ENCODE measurements at places on chromosomes 1 and 21.

DNA sequence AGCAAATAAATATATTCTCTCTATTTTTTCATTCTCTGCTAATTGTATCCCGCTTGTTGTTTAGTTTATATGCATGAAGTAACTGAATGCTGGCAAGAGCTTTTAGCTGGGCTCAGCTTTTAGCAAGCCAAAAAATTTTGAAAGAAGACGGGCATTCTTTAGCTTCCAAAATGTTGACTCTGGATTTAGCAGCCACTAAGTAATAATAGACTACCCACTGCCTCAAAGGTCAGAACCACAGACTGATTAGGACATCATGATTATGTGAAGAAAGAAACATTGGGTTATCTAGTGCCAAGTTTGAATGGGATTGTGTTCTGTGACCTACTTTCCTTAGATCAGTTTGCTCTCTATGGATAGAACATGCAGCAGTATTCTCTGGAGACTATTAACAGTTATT, 80.3 kb upstream of the DPH5 start:
- no peak for DNase-seq

DNA sequence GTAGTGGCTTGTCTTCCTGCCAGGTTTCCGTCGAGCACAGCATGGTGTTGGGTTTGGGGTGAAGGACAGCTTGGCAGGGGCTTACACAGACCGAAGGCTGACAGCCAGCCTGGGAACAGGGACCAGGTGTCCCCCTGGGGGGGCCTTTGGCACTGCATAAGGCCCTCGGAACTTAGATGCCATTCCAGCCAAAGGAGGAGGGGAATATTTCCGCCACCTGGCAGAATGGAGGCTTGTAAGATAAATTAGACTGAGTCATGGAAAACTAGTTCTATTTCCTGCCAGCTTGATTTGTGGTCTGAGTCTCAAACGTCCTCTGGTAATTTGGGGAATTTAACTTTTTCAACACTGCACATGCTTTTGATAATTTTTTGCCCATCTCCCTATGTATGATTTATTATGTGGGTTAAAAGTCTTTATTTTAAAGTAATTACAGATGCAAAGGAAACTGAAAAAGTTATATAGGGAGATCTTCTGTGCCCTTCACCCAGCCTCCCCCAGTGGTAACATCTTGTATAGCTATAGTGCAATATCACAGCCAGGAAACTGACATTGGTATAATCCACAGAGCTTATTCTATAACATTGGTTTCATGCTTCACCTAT, 11.5 kb upstream of the TMEM51 start:
- no peak for DNase-seq

DNA sequence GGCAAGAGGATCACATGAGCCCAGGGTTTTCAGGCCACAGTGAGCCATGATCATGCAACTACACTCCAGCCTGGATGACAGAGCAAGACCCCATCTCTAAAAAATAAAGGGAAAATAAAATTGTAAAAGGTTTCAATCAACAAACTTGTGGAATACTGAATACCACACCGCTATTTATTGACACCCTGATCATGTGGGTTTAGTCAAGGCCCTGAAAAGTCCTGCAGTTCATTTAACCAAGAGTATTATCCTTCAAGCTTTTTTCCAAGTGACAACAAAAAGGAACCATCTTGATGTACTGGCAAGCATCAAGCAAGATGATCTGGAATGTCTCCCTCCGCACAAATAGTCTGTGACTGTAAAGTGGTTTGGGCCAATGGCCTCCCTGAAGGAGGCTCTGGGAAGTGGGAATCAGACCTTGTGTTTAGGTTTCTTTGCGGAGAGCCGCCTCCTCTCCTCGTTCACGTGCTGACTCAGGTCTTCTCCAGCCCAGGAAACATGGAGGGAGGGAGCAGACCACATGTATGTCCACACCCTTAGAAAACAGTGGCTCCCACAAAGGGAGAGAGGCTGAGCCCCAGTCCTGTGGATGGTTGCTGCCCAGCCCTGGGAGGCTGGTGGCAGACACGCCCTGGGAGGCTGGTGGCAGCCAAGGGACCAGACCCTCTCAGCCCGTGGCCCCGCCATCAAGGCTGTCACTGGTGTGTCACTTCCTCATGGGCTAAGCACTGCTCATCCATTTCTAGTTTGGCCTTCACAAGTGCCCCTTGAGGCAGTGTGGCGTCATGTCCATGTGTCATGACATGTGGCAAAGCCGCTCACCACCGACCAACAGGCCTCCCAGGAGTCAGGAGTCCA, 56.7 kb downstream of the RIPK4 start:
- no peak for DNase-seq

- no peak for DNase-seq
Measured at GRCh38 chr1:167083066-167083665, 7.0 kb downstream of the GPA33 start.

- no peak for DNase-seq
Measured at GRCh38 chr1:68141071-68142021, 90.9 kb upstream of the DIRAS3 start.

- DNase-seq = no peak
Measured at GRCh38 chr21:26655460-26655859, 82.4 kb upstream of the CYYR1 start.

DNA sequence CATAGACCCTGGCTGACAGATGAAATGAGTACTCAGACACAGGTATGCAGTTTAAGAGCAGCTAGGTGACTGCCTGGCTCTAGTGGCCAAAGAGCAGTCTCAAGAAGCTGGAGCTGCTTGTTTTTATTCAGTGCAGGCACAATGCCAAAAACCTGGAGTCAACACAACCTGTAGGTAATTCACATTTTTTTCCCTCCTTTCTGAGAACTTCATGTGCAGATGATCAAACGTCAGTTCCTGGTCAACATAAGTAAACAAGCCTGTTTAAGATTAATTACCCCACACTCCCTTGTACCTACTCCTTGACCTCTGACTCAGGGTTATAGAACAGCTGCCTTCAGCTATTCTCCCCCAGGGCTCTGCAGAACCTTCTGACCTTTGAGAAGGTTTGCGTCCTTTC, 17.3 kb upstream of the ACADM start:
- DNase-seq = no peak

- DNase-seq = no peak
Measured at GRCh38 chr1:34267326-34267725, 90.6 kb downstream of the C1orf94 start.

GRCh38 chr1:49424782-49425181, 599.0 kb downstream of the AGBL4 start:
- DNase-seq = no peak

- no peak for DNase-seq
Measured at GRCh38 chr21:31396399-31396798, 52.3 kb upstream of the TIAM1 start.

DNA sequence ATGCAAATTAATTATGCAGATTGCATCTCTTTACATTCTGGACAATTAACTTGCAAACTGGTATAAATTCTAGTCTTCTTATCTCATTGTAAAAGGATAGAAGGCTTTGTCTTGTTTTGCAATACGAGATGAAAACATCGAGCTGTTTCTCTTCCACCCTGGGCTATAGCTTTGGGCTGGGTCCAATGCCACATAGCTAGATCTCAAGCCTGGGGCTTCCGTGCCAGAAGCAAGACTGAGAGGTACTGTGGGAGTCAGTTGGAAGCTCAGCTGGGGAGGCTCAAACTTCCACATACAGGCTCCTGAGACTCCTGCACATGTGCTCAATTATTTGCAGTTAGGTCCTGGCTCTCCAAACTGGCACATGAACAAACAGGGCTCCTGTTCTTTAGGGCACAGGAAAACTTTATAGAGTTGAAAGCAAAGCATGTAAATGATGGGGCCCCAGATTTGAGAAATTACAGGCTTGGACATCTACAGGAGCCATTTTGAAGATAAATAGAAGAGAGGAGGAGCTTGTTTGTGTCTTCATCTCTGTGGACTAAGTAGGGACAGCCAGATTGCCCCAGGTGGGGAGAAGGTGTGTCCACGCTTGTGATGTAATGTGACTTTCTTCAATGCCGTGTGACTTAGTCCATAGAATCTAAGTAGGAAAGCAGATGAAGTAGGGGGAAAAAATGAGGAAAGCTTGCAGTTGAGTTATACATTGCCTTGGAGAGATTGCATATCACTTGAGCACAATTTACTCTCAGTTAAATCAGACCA, 65.9 kb upstream of the SIPA1L2 start:
- DNase-seq = no peak

- DNase-seq = no peak
Measured at GRCh38 chr1:61450454-61450853, 274.5 kb downstream of the TM2D1 start.

DNA sequence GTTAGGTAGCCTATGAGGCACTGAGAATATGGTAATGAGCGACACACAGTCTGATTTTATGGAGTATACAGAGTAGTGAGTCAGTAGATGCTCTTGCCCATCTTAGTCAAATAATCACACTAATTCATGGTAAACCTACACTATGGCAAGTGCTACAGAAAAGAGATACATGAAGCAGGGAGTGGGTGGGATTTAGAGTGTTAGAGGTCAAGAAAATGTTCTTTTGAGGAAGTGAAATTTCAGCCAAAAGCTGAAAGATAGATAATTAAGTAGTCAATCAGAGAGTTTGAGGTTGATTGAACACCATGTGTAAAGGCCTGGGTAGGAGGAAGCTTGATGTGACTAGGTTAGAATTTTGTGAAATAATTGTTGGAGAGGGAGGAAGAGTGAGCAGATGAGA, 14.7 kb downstream of the MDM4 start:
- DNase-seq = no peak

DNA sequence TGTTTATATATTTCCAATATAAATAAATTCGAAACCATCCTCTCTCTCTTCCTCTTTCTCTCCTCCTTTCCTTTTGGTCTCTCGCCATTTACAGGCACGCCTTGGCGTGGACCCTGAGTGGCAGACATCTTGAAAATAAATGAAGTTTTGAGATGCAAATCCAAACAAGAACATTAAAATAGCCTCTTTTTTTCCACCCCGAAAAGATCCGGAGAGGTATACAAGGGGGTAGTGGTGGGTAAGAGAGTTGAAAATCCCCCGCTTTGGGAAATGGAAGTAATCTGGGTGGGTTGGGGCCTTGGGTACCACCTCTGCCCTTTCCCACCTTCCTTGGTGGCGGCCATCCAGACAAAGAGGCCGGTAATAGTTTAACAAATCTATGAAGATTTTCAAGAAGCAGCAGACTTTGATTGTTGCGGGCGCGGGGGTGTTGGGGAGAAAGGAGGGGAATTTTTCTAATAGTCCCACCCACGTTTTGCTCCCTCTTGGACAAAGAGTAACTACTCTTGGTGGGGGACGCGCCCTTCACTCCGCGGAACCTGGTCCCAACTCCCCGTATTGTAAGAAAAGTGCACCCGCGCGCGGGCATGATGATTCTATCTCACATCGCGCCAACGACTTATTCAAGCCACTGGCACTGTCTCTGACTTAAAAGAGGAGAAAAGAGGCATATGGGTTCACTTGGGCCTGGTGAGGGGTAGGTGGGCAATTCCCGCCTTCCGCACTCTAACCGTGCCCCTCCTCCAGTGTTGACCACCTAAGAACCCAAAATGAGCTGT, 4.0 kb upstream of the FOXD3 start:
- no peak for DNase-seq

DNA sequence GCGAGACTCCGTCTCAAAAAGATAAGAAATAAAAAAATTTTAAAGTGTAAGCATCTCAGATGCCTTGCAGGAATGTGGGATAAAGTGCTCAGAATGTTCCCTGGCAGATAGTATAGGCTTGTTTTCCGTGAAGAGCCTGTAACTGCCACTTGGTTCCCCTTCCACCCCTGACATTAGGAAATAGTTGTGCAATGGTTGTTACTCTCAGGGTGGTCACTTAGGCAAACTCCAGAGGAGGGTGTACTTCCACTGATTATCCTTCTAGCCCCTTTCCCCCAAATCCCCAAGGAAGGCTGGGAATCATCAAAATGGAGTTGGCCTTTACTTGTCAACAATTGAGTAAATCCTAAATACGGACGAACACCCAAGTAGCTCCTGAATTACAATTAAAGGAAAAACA, 10.4 kb downstream of the RPL11 start:
- no peak for DNase-seq

- no peak for DNase-seq
Measured at GRCh38 chr1:212607913-212608391, 609 bp upstream of the ATF3 start.

DNA sequence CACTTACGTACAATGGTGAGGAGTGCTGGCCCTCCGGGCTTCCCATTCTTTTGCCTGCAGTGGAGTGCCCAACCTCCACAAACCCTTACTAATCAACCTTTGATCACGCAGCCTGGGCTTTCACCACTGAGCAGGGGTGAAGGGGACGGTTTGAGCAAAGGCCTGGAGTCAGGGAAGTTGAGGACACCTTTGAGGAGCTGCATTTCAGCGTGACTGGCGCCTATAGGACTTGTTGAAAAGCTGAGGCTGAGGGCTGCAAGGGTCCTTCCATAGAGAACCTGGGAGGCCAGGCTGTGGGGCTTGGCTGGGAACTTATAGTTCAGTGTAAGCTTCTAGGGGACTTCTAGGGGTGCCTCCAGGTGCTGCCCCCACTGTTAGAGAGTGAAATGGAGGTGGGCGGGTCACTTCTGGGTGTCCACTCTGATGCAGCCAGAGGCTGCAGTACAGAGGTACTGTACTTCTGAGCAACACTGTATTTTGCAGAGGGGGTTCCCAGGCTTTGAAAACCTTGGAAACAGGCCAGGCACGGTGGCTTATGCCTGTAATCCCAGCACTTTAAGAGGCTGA, 9.8 kb downstream of the SYTL1 start:
- no peak for DNase-seq

DNA sequence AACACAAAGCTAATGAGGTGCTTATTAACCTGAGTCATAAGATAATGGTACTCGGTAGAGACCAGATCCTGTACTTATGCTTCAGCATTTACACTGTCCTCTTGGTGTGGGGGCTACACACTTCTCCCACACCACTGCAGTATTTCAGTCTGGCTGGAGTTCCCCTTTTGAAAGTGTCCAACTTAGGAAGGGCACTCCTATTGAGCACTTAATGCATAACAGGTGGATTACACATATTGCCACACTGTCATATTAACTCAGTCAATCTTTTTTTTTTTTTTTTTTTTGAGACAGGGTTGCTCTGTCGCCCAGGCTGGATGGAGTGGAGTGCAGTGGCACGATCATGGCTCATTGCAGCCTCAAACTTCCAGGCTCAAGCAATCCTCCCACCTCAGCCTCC, 1.5 kb downstream of the GPATCH4 start:
- peak; percentile 48 for DNase-seq

DNA sequence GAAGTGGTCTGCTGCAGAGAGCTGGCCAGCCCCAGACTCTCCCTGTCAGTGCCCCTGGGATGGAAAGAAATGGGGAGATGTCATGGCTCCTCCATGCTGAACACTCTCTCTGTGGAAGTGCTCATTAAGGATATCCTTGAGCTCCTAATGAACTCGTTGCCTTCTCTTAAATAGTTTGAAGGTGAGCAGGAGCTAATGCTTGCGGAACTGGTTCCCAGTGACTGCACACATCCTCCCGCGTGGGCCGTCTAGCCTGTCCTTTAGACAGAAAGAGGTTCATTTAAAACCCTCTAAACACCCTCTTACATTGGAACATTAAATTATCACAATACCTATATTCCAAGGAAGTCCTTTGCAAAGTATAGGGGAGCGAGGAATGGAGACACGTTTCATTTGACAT, 5.9 kb upstream of the WDR64 start:
- no peak for DNase-seq

GRCh38 chr1:94345148-94345721, 73.0 kb upstream of the ABCD3 start:
- no peak for DNase-seq

- peak; percentile 65 for DNase-seq
Measured at GRCh38 chr1:12617511-12617900, 504 bp downstream of the DHRS3 start.
